ENCODE measurements at places on chromosomes 13 and 19. TPM values are rescaled to one million over a fixed set of nuclear protein-coding genes. Genes with fewer than 3 reads are reported as not detected.

DNA sequence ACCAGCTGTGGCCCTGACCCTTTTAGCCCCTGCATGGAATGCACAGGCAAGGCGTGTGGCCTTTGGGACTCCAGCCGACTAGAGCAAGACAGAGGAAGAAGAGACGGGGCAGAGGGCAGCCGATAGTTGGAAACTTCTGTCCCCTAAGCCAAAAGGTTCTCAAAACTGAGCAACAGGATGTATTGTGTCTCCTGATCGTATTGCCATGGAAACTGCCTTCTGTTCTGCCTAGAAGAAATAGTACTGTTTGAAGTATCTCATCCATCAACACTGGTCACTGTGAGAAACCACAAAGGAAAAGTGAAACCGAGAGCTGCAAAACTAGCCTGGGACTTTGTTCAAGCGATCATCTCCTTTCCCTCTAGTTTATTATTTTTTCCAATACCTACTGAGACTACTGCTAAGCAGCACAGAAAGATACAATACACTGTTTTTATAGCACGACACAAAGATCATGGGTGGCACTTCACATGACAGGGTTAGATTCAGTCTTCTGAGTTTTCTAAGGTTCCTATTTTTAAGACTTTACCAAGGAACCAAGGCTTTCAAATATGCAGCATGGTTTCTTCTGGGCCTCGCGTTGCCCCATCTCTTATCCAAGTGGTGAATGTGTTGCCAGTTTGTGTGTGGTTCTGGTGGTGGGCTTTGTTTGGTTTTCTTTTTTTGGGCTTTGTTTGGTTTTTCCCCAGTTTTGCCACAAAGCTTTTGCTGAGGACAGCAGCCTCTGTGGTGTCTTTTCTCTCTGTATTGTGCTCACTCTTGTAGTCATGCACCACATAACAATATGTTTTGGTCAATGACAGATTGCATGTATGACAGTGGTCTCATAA is 49.3 kb upstream of the GPR183 start:
- no peak for DNase-seq

Gene ZNF85
- 15.1 TPM for total RNA-seq

DNA sequence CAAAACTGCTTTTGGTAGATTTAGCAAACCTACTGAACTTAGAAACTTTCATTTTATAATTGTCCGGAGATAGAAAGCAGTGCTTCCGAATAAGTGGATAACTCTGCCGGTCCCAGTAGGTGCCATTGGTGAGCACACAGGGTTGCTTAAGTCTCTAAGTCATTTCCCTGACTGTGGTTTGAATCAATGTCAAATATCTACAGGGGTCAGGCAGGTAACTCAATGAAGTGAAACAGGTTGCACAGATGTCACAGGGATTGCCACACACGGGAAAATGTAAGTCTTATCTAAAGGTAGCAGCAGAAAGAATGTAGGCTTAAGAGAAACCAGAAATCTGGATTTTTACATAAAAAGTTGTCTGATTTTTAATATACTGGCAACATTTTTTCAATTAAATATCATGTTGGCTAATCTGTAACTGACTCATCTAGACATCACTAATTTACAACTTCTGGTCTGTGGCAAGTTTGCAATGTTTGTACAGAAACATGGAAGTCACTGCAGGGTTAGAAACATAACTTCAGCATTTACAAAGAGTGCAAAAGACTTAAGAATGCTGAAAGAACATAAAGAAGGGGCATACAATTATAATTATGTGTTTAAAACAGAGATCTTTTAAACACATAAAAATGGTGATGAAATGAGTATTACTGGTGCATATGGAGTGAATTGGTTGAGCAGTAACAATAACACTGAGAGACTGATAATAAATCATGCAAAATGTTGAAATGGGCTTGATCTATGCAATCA is 14.3 kb upstream of the LRRC63 start:
- no peak for DNase-seq

- no peak for DNase-seq
Observed at GRCh38 chr13:48656608-48657007, 2.9 kb downstream of the CYSLTR2 start.

Gene FFAR2
- not detected for total RNA-seq

Gene LILRB4
- 0.69 TPM for total RNA-seq

DNA sequence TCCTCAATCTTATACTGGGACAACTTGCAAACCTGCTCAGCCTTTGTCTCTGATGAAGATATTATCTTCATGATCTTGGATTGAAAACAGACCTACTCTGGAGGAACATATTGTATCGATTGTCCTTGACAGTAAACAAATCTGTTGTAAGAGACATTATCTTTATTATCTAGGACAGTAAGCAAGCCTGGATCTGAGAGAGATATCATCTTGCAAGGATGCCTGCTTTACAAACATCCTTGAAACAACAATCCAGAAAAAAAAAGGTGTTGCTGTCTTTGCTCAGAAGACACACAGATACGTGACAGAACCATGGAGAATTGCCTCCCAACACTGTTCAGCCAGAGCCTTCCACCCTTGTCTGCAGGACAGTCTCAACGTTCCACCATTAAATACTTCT is 4.0 kb upstream of the KLK3 start:
- no peak for DNase-seq

DNA sequence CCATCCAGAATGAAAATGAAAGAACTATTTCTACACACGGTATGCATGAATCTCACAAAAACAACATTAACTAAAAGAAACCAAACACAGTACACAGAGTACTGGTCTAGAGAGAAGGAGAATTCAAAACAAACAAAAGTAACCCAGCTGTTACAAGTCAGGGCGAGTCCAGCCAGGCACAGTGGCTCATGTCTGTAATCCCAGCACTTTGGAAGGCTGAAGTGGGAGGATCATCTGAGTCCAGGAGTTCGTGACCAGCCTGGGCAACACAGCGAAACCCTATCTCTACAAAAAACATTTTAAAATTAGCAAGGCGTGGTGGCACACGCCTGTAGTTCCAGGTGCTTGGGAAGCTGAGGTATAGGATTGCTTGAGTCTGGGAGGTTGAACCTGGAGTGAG is 1.7 kb upstream of the PSMC4 start:
- DNase-seq, result no peak

Gene ONECUT3
- total RNA-seq, result not detected

Gene PSG2
- not detected for total RNA-seq

GRCh38 chr19:51431124-51431523 is 13.7 kb upstream of the SIGLEC10 start:
- DNase-seq, result no peak

- no peak for DNase-seq
Observed at GRCh38 chr19:5948752-5949564, 29.0 kb downstream of the RANBP3 start.

DNA sequence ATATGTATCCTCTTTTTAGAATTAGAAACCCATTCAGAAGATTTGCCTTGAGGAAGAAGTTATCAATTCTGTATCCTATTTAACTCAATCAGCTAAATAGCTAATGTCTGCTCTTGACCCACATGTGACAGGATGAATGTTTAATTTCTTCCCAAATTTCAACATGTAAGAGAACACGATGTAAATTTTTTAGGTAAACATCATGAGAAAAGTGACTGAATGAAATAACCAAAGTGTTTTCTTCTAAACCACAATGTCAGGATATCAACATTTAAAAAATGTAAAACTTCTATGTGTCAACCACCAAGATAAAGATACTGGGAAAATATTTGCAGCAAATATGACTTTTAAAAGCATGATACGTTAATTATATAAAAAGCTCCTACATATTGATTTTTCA is 302.4 kb downstream of the DCT start:
- DNase-seq, result no peak

GRCh38 chr13:77544355-77544754 is 8.8 kb downstream of the SCEL start:
- no peak for DNase-seq

Gene PSENEN
- total RNA-seq, result 50.8 TPM

Gene CELF5
- total RNA-seq, result 0.11 TPM

DNA sequence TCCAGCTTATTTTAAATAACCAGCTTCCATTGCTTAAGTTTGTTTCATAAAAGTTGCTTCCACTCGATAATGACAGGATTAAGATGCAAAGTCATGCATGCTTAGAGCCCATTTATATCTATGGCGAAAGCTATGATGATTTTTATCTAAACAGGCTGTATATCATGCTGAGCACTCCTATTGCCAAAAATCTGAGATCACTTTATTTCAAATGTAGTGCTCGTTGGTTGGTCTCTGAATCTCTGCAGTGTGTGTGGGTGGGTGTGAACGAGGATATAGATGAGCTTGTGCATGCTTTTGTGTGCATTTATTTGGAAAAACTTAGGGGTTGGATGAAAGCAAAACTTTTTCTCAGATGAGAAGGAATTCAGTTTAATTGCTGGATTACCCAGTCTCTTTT is 27.0 kb upstream of the ARGLU1 start:
- no peak for DNase-seq

DNA sequence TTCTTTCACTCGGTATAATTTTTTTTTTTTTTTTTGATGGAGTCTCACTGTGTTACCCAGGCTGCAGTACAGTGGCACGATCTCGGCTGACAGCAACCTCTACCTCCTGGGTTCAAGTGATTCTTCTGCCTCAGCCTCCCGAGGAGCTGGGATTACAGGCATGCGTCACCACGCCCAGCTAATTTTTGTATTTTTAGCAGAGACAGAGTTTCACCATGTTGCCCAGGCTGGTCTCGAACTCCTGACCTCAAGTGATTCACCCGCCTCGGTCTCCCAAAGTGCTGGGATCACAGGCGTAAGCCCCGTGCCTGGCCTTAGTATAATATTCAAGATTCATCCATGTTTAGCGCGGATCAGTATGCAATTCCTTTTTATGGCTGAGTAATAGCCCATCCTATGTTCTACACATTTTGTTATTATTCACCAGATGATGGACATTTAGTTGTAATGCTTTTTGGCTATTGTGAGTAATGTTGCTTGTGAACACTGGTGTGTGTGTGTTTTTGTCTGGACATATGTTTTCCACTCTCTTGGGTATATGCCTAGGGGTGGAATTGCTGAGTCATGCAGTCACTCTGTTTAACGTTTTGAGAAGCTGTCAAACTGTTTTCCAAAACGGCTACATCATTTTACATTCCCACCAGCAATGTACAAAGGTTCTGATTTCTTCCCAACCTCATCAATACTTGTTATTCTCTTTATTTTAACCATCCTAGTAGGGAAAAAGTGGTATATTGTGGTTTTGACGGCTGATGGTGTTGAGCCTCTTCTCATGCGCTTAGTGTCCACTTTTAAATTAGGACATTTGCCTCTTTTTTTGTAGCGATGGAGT is 22.9 kb downstream of the PLEKHF1 start:
- no peak for DNase-seq

DNA sequence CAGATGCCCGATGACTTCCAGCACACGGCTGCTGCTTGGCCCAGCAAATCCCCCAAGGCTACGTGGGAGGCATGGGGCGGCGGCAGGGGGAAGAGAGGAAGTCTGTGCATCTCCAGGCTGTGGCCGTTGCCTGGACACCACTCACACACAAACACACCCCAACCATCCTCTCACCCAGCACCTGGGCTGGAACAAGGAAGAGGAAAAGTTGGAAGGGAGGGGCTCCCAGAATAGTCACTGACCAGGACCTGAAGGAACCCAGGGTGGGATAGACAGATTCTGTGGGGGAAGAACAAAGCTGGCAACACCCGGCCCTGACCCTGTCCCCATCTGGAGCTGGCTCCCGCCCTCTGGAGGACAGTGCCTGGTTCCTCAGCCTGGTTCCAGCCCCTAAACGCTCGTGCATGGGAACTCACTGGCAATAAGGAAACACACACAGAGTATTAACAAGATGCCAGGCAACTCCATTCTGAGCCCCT is 11.2 kb downstream of the PPP6R1 start:
- DNase-seq, result no peak

DNA sequence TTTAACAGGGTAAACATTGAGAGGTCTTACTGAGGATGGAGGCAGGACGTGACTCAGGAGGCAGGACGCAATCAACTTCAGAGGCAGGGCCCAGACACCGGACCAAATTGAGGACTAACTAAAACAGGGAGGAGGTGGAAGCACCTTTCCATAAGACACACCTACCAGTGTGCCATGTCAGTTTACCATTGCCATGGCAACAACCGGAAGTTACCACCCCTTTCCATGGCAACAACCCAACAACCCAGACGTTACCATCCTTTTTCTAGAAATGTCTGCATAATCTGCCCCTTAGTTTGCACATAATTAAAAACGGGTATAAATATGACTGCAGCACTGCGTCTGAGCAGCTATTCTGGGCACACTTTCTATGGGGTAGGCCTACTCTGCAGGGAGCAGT is 53.5 kb upstream of the SOX21 start:
- no peak for DNase-seq

GRCh38 chr13:50910485-50910805 is 854 bp downstream of the RNASEH2B start:
- no peak for DNase-seq

DNA sequence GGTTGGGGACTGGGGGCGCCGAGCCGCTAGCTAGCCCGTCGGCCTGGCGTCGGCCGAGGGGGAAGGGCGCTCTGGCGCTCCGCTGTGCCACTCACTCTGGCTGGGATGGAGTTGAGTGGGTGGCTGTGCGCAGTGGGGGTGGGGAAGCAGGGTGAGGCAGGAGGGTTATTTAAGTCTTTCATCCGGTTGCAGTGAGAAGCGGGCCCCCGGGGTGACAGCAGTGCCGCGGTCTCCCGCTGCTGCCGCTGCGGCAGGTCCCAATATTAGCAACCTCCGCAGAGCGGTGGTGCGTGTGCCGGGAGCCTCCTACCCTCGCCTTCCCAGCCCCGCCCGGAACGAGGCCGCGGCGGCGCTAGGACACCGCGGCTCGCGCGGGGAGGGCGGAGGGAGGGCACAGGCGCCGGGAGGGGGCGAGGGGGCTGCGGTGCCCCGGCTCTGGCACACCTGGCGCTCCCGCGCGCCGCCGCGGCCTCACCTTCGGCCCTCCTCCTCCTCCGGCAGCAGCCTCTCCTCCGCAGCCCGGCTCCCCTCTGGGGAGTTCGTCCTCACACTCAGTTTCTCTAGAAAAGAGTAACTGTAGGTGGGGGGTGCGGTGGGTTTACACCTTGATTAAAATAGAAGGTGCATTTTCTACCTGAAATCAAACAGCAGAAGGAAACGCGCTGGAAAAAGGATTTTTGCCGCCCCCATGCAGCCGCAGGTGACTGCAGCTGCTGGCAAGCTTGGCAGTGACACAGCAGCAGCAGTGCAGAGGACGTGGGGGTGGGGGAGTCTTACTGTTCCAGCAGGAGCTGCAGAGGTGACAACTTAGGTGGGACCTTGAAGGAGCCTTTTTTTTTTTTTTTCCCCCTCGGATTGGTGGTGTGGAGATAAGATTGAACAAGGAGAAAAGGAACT is 4.5 kb downstream of the FGF9 start:
- DNase-seq, result peak; percentile 18
